ENCODE measurements at places on chromosomes 4 and X. TPM values are rescaled to one million over a fixed set of nuclear protein-coding genes. Genes with fewer than 3 reads are reported as not detected.
A peak's percentile ranks its signal among the peaks of the same experiment; 100 is the strongest.

GAGE1 gene
- total RNA-seq = not detected

DKK2 gene
- total RNA-seq = 8.2 TPM

ZCCHC18 gene
- total RNA-seq = 1.4 TPM

TMSB15A gene
- 1.4 TPM for total RNA-seq

LEF1 gene
- total RNA-seq = not detected

SMAD1 gene
- 24.0 TPM for total RNA-seq

XAGE2 gene
- not detected for total RNA-seq

GRCh38 chr4:75142382-75142781 lies 209.5 kb downstream of the PARM1 start:
- DNase-seq = peak; percentile 16

DNA sequence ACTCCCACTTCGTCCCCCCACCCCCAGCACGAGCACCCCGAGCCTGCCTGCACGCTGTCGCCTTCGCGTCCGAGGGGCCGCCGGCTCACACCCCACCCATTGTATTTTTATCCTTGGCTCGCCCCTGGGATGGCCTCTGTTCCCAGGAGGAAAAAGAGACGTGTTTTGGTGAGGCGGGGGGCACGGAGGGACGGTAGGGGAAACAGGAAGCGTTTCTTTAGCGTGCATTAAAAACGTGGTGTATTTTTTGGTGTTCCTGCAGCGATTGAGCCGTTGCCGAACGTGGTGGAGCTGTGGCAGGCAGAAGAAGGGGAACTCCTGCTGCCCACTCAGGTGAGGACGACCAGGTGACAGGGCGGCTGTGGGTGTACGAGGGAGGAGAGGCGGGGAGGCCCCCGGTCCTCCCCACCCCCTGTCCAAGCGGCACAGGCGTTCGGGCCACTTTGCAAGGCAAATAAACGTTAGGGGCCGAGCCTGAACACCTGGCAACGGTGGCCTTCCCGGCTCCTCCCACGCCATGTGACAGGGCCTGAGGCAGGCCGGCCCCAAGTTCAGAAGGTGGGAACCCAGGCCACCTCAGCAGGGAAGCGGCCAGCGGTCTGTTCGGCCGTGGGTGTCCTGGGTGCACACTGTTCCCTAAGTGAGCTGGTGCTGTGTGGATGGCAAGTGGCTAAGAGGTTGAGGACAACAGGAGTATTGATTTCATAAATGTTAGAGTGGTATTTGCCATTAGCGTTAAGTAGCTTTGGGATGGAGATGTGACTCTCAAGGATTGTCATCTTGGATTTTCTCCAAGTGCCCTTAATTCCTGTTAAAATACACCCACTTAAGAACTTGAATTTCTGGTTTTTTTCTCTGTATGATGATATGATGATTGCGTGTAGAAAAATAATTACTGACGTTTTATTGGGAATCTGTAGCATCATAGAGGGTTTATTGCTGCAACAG lies 1.1 kb downstream of the TMEM131L start:
- DNase-seq = peak; percentile 34

DNA sequence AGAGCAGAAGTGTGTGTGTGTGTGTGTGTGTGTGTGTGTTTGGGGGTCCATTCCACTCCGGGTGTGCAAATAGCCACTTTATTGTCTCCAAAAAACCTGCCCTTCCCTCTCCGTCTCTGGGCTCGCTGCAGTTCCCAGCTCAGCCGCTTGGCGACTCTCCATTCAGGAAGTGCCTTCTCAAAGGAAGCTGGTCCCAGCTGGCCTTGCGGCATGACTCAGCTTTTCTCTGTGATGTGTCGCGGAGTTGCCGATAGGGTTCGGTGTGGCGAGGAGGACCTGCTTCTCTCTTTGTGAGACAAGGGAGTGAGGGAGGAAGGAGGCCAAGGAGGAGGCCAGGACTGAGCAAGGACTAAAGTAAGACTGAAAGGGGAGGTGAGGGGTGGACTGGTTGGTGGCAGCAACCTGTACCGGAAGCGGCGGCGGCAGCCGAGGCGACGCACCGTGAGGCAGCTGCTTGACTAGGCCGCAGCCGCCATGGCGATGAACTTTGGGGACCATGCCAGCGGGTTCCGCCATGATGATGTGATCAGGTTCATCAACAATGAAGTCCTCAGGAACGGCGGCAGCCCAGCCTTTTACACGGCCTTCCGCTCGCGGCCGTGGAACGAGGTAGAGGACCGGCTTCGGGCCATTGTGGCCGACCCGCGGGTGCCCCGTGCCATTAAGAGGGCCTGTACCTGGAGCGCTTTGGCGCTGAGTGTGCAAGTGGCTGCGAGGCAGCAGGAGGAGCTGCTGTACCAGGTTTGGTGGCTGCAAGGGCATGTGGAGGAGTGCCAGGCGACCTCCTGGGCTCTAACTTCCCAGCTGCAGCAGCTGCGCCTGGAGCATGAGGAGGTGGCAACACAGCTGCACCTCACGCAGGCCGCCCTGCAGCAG lies at the start of gene TEX13C:
Gene TEX13C (plus strand): TSS at position 226 of the 876 bp plus-strand sequence. CDS start 249 bp downstream, at position 475.
- DNase-seq = no peak

- DNase-seq = no peak
Observed at GRCh38 chr4:20084488-20084887, 167.2 kb upstream of the SLIT2 start.

- DNase-seq = no peak
Observed at GRCh38 chr4:138223231-138223910, 18.8 kb downstream of the SLC7A11 start.

DNA sequence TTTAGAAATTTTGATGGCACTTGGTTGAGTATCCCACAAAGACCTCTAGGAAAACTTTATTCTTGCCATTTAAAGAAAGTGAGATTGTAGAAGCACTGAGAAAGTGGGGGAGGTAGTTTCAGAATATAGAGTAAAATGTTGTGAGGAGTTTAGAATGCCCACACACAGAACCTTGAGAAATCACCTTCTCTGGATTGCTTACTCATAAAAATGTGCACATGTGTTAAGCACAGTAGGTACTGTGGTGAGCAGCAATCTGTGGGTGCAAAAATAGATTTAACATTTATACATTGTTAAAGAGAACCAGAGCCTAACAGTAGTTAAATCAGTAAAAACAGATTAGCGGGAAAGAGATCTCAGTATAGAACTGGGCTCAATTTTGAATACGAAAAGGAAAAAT lies 201.2 kb upstream of the NWD2 start:
- no peak for DNase-seq

- no peak for DNase-seq
Observed at GRCh38 chr4:68951806-68952585, 392 bp upstream of the UGT2A3 start.

- peak; percentile 78 for DNase-seq
Observed at GRCh38 chr4:141636082-141636770, at the start of gene IL15. Gene IL15, plus strand, starts transcription at chr4:141636583. Its CDS starts 82,882 bp downstream, at chr4:141719465.

DNA sequence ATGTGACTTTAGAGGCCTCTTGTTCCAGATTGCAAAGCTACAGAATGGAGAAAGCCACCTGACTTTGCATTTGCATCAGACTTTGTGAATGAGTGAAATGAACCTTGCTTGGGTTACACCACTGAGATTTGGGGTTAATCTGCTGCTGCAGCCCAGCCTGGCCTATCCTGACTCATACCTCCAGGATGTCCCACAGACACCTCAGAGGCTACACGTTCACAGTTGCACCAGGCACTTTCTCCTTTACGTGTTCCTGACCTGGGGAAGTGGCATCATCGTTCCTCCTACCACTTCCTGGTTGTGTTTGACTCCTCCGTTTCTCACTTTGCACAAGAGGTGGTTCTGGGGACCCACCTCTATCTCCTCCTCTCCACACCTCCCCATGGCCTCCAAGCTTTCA lies 9.2 kb upstream of the SORCS2 start:
- peak; percentile 45 for DNase-seq

GRCh38 chrX:68985135-68985755 lies 156.4 kb downstream of the EFNB1 start:
- no peak for DNase-seq

DNA sequence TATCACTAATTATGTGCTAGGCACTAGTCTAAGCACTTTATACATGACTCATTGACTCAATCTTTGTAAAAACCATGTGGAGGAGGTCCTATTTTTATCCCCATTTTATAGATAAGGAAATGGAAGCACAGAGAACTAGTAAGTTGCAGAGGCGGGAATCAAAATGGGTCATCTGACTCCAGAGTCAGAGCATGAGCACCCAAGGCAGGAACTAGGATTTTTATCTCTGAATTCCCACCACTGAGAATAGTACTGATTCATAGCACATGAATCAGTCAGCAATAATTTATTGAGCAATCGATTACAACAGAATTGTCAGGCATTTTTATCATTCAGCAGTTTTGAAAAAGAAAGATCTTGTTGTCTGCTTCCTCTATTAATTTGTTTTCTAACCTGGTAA lies 19.3 kb downstream of the SCARB2 start:
- peak; percentile 96 for DNase-seq

All from GM23248 (cell line).